ENCODE measurements at places on chromosomes 7 and 10.

DNA sequence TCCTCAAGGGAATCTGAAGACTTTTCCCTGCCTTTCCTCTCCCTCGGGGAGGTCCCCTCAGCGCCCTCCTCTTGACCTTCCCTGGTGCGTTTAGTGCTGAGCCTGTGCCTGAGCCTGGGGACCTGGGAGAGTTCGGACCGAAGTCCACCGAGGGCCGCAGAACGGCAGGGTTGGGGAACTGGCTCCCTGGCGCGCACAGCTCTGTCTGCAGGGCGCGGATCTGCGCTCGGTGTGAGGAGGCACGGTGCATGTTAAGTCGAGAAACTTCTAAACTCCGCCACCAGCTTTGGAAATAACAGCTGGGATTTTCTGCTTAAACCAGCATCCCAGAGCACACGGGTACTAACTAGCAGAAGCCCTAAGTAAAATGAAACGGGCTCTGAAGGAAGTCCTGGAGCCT, 44.2 kb upstream of the SLC29A4 start:
- DNase-seq, result no peak

DNA sequence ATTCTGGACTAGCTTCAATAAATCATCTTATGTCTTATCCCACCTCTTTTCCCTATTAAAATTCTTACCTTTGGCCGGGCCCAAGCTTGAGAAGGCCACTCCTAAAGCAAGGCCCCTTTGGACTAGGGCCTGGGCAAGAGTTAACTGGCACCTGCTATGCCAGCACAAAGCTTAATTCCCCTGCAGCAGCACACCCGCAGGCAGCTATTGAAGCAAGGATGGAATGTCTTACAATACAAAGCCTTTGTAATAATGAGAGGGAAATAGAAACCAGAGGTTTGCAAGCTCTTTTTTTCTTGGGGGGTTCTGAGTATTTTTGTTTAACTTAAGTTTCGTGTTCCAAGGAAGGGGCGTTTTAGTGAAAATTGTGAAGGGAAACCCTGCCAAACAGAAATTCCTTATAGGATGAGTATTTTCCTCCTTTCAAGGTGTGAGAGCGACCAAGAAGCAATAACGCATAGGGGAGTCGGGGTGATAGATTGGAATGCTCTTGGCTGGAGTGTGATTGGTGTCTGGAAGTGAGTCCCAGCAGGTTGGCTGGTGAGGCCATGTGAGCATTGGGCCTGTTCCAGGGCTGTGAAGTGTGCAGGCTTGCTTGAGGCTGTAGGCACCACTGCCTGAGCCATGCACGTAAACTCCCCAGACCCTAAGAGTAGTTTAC, 148.5 kb downstream of the KIAA1217 start:
- no peak for DNase-seq

- DNase-seq, result no peak
Observed at GRCh38 chr7:114959931-114960330, 38.0 kb downstream of the MDFIC start.

- DNase-seq, result no peak
Observed at GRCh38 chr10:103967448-103968071, 620 bp downstream of the SLK start.

GRCh38 chr7:105764506-105764905, 111.9 kb downstream of the ATXN7L1 start:
- no peak for DNase-seq

GRCh38 chr7:81839708-81840369, 70.0 kb upstream of the HGF start:
- no peak for DNase-seq

DNA sequence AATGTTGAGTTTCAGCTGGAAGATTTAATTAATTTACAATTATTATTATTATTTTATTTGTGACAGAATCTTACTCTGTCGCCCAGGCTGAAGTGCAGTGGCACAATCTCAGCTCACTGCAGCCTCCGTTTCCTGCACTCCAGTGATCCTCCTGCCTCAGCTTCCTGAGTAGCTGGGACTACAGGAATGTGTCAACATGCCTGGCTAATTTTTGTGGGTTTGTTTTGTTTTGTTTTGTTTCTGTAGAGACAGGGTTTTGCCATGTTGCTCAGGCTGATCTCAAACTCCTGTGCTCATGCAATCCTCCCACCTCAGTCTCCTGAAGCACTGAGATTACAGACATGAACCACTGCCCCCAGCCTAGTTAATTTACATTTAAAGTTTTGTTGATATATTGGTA, 93.8 kb upstream of the MEOX2 start:
- peak; percentile 56 for DNase-seq

DNA sequence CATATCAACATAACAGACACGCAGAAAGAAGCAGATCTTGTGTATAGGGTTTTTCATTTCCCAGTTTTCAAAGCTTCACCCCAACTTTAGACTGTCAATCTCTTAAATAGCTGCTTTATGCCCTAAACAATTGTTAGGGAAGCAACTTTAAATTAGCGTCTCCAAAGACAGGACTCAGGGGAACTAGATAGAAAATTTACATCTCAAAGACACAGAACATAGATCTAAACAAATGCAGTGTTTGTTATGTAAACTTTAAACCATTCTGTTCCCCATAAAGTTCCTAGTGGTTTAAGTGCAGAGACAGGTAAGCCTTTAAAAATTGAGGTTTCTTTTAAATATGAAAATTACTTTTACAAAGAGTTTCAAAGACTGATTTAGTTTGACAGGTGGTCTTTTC, 379.2 kb upstream of the GHITM start:
- DNase-seq, result no peak

DNA sequence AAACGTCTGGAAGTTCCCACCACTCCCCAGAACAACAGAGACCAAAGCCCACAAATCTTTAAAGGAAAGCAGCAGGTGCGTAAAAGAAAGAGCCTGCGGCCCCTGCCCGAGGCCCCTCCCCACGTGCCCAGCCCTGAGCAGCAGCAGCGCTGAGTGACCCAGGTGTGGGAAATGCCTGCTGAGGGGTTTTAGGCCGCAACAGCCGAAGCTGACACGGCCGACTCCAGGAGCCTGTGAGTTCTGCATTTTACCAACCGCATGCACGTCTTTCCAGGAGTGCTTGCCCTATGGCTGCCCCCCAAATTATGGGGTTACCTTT, 1.6 kb upstream of the KNDC1 start:
- no peak for DNase-seq

DNA sequence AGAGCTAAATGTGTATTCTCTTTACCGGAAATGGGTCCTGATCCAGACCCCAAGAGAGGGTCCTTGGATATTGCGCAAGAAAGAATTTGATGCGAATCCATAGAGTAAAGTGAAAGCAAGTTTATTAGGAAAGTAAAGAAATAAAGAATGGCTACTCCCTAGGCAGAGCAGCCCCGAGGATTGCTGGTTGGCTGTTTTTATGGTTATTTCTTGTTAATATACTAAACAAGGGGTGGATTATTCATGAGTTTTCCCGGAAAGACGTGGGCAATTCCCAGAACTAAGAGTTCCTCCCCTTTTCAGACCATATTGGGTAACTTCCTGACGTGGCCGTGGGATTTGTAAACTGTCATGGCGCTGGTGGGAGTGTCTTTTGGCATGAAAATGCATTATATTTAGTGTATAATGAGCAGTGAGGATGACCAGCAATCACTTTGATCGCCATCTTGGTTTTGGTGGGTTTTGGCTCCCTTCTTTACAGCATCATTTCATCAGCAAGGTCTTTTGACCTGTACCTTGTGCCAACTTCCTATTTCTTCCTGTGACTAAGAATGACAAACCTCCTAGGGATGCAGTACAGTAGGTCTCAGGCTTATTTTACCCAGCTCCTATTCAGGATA, 60.4 kb downstream of the ARL4A start:
- no peak for DNase-seq

- DNase-seq, result no peak
Observed at GRCh38 chr10:69538461-69538860, 34.8 kb downstream of the NEUROG3 start.

- no peak for DNase-seq
Observed at GRCh38 chr7:111788286-111789047, 226.2 kb upstream of the IMMP2L start.

DNA sequence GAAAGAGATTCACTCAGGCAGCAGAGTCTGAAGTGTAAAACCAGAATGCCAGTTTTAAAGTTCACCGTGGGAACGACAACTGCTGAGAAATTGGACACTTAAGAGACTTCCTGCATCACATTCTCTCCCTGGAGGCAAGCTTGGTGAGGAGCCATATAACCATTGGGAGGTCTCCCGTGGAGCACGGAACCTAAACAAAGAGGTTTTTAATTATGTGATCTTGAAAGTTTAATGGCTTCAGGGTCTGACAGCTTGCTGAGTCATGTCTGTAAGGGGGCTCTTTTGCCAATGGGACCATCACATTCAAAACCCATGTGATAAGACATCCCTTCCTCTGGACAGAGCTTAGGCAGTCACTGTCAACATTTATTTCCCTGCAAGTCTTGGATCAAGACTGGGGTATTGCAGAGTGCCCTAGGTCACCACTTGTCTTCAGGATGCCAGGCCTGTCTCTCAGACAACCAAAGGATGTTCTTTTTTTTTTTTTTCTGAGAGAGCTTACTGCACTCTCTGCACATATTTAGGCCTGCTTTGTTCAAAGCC, 674.4 kb downstream of the TYW1 start:
- DNase-seq, result no peak

DNA sequence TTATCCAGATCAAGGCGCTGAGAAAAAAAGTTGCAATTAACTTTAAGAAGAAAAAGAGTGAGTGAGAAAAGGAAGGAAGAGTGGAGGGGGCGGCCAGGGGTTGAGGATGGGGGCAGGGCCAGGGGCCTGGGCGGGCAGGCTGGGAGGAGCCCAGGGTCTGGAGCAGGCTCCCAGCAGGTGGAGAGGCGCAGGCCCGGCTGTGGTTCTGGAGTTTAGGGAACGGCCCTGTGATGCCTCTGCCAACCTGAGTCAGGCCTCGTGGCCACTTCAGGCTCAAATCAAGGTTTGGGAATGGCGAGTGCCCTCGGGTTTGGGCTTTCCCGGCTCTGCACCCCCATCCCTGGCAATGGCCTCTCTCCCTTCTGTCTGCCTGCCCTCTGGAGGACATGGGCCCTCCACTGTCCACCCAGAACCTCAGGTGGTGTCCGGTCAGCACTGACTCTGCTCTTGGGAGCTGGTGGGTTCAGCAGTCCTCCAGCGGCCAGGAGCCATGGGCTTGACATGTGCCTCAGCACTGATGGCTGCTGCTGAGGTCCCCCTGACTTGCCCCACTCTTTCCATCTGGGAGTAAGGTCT, 41.0 kb upstream of the EMX2 start:
- no peak for DNase-seq

- no peak for DNase-seq
Observed at GRCh38 chr7:134726581-134726980, 52.9 kb upstream of the CALD1 start.

- DNase-seq, result no peak
Observed at GRCh38 chr7:91295576-91295975, 31.3 kb downstream of the FZD1 start.

GRCh38 chr7:35734001-35734483, 39.1 kb upstream of the HERPUD2 start:
- no peak for DNase-seq

GRCh38 chr10:78299851-78300468, 266.3 kb downstream of the RPS24 start:
- no peak for DNase-seq

- DNase-seq, result no peak
Observed at GRCh38 chr10:61332581-61332980, 120.6 kb downstream of the TMEM26 start.

GRCh38 chr7:77702968-77703472, 6.8 kb downstream of the RSBN1L start:
- DNase-seq, result no peak

DNA sequence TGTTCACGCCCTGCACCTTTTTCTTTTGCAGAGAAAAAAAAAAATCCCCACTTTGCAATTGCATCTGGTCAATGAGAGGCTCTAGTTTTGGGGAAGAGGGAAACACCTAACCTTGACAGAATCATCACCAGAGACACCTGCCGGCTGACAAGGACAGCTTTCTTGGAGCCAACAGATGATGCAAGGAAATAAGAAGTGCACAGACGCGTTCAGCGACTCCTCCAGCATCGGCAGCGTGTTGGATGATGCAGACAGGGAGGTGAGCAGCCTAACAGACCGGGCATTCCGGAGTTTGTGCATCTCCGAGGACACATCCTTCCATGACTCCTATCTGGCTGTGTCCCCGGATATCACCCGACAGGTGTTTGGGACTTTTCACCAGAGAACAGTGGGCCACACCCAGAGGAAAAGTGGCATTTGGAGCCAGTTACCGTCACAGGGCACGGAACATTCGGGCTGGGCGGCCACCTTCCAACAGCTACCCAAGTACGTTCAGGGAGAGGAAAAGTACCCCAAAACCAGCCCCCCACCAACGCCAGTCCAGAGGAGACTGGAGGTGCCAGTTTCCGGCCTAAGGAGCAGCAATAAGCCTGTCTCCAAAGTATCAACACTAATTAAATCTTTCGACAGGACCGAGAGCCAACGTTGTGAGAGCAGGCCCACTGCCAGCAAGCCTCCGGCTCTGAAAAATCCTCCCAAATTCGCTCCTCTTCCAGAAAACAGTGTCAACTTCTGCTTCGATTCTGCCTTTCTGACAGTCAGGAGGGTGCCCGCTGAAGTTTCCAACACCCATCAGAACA, 23.6 kb downstream of the C10orf71 start:
- DNase-seq, result no peak

Data from Calu3 (cell line).